Substantia nigra (tissue), 51 donors: ENCODE measurements at places on chromosomes 3 and 15.

GRCh38 chr3:150806185-150806835 is 43.3 kb upstream of the SIAH2 start:
- no peak for DNase-seq

- DNase-seq: no peak
These were observed 3.8 kb downstream of the SKOR1 start for GRCh38 chr15:67828969-67829646.

GRCh38 chr3:101170806-101171558 is 149.4 kb downstream of the IMPG2 start:
- no peak for DNase-seq

DNA sequence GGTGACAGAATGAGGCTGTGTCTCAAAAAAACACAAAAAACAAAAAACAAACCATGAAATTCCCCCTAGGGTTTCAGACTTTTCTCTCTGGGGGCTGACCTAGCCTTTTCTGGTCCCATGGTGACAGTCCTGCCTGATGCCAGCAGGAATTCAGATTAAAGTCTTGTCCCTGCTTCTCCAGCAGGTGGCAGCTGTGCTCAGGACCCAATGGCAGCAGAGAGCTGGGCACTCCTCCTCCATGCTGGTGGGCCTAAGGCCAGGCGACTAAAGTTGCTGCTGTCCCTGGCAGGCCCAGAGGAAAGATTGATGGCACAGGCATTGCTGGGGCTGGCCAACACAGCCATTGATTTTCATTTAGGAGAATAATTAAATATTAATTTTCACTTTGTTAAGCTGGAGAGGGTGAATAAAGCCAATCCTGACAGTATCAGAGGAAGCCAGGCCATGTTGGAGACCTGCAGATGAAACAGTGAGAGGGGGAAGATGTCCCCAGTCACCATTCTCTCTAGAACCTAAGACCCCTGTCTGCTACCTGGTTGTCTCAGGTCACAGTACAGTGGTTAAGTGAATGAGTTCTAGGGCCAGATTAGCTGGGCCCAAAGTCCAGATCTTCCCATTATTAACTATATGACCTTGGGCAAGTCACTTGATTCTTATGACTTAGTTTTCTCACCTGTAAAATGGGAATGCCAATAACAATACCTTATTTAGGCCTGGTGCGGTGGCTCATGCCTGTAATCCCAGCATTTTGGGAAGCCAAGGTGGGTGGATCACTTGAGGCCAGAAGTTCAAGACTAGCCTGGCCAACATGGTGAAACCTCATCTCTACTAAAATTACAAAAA is 7.1 kb downstream of the CELF6 start:
- peak; percentile 53 for DNase-seq

DNA sequence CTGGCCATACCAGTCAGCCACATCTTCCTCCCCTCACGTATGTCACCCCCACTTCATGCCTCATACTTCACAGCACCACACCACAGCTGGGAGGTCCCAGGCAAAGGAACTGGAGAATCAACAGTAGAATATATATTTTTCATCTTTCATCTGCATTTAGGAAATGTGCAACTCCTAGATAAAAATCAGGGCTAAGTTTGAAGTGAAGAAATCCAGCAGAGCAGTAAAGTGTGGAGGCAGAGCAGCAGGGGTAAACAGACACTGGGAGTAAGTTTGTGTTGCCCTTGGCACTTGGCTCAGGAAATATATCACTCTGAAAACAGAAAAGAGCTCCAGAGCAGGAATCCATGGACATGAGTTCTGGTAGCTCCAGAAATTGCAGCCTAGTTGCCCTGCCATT is 2.8 kb upstream of the HERC1 start:
- DNase-seq: no peak

DNA sequence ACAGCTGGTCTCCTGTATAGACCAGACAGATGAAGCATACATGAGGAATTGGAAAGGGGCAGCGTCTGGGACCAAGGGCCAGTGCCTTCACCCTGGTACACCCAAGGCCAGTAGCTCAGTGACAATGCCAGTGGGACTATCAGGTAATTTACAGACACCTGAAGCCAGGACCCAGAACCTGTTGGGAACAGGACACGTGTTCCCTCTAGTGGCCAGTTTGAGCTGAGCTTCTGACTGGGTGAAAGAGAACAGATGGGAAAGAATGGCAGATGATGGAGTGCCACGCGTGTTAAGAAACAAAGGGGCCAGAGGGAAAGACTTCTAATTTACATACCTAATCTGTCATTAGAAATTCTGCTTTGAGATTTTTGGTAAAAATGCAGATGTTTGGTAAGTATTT is 5.1 kb upstream of the SLC25A38 start:
- no peak for DNase-seq

DNA sequence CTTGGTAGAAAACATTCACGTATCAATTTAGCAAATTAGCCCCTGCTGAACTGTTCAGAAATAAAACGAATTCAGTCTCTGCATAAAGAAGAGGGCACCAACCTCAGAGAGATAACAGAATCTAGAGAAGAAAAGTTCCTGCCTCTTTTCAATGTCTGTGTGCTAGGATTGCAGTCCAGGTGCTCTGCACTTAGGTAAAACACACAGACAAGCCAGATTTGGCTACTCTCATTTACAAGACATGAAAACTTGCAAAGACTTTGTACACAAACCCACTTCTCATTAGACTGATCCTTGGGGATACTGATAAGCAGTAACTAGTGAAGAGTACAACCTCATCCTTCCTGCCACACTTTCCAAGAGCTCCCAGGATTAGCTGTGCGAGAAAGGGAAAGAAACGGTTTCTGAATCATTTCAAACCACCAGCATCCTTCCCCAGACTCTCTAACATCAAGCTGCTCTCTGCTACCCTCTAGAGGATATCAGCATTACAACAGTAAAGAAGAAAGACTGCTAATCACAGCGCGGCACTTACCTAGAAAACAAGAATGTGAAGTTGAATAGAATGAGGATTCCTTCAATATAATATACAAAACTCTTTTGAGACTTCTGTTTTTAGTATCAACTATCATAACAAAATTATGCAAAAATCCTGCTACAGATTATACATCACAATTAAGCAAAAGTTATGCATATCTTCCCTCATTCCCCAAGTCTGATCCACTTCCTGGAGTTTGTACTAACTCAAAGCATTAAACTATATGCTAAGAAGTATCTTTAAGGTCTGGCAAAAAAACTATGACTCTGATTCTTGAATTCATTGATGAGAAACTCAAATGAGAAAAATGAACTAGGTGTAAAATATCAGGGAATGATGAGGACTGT is 306.4 kb downstream of the MAGI1 start:
- DNase-seq: peak; percentile 11

- no peak for DNase-seq
These were observed 166.1 kb downstream of the SSR3 start for GRCh38 chr3:156388497-156389448.

GRCh38 chr3:81545572-81545971 is 215.9 kb downstream of the GBE1 start:
- no peak for DNase-seq

GRCh38 chr3:65448120-65448519 is 590.6 kb downstream of the MAGI1 start:
- no peak for DNase-seq

GRCh38 chr3:45730409-45731154 is 41.4 kb downstream of the SACM1L start:
- DNase-seq: no peak

DNA sequence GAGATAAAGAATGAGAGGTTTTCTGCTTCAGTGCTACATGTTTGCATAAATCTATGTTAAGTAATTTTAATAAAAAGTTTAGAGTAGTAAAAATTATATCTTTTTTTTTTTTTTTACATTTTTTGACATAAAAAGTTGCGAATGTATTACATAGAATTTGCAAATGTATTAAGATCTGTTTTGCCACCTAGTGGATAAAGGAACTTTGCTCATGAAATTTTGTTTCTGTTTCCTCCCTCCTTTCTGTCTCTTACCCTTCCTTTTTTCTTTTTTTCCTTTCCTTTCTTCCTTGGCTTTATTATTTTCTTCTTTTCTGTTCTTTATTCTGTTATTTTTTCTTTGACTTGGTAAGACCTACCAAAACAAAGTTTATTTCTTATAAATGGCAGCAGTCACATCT is 58.5 kb upstream of the UTS2B start:
- DNase-seq: no peak

DNA sequence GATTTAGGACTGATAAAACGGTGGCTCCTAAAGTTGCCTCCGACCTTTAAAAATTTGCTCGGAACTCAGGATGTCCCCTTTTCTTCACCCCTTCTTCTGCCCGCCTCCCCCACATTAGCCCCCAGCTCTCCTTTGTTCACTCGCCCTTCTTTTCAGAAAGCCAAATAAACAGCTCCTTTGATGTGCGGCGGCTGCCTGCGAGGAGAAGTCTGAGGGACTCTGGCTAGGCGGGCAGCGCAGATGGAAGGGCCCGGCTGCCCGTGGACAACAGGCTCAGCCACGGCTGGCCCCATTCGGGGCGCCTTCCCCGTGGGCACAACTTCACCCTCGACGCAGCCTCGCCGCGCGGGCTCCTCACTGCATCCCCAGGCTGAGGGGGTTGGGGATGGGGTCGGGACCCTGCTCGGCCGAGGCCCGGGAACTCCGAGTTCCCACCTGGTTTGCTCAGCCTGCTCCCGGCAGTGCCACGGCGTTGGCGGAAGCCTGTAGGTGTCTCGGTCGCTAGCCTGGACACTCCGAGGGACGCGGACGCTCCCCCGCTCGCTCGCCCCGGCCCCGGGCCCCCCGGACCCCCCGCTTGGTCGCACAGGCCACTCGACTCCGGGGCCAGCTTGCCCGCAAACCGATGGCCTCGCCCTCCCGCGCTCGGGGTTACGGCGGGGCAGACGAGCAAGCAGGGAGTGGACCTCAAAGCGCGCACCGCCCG is 897 bp upstream of the TLE3 start:
- DNase-seq: peak; percentile 52

DNA sequence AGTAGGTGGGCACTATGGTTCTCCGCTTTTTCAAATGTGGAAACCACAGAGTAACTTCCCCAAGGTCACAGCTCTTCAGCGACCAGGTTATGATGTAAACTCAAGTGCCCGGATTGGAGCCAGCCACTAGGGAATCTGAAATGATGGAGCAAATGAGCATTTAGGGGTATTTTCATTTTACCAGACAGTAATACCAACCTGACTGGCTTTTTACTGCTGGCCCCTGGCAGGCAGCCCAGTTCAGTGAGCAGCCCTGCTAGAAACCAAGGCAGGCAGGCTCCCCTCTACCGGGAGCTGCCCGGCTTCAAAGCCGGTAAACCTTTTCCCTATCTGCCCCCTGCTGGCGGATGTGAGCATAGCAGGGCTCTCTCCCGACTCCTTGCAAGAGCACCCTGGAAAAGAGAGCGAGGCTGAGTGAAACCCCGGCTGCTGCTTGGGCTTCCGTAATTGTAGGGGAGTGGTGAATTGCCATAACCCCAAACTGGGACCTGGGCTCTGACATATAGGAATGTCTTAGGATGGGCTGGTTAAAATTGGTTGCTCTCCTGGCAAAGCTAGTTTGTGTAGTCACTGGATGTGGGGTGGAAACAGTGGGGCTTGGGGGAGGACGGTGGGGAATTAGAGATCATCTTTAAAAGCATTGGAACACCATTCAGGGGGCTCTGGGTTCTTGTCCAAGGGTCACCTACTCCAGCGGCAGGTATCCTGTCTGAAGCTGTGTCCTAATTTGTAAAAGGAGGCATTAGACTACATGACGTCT is 98.0 kb upstream of the TNFAIP8L3 start:
- DNase-seq: peak; percentile 89

GRCh38 chr15:100987143-100987542 is 68.0 kb downstream of the LRRK1 start:
- no peak for DNase-seq

DNA sequence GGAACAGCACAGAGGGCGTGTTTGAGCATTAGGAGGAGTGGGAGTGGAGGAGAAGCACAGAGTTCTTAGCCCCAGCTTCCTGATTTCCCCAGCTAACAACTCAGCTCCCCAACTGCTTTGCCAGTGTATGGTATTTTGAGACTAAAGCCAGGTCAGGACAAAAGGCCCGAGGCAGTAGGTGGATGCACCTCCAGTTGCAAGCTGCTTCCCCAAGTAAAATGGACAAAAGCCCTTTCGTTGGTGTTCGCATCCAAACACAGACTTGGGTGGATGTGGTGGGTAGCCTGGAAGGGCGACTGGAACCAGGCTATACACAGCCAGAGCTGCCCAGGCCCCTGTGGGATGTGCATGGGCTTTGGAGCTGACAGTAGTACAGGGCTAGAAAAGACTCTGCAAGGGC is 12.3 kb upstream of the EHD4 start:
- DNase-seq: no peak

DNA sequence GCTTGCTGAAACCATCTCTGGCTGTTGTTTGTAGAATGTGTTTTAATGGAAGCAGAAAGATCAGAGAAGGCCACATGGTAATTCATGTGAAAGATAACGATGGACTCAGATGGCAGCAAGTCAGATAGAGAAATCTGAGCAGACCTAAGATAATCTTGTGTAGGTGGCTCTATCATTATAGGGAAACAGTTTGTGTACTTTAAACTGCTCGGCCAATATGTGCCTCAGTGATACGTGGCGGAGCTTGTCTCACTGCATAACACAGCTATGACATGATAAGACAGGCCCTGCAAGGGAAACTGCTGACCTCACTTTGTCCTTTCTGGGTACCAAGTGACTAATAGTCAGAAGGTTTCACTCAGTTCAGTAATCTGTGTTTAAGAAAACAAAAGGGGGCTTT is 51.0 kb downstream of the MME start:
- DNase-seq: no peak

- no peak for DNase-seq
These were observed at the start of gene CD86 for GRCh38 chr3:122055215-122055614. CD86 (plus strand) TSS chr3:122055362; CDS start chr3:122055490, 128 bp downstream.

DNA sequence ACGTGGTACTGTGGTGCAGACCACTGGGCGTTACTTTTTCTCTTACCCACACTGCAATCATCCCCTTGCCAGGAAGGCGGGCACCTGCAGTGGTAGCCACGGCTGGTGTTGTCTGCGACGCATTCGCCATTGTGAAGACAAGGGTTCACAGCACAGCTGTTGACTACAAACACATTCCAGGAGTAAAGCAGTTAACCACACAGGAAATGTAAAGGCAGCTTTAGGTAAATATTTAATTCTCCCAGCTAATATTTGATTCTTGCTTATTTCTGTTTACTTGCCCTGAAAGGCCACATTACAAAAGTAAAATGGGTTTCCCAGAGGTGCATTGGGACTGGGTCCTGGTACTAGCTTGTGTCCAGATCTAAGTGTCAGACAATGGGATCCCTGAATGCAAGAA is 45.4 kb downstream of the HEG1 start:
- DNase-seq: no peak

- no peak for DNase-seq
These were observed 793 bp downstream of the SLC30A4 start for GRCh38 chr15:45521596-45522327.

DNA sequence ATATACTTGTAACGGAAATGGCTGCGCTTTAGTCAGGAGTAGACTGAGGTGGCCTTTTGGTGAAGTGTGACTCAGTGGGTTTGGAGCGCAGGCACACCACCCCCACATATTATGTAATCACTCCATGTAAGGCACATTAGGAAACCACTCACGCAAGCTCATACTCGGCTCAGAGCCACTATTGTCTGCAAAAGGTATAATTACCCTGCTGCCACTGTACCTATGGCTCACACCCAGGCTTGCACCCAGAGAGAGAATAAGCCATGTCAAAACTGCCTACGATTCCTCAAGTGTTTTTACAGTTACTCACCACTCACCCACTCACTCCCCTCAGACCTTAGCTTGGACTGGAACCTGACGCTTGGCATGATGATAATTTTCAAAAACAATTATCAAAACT is 611.9 kb upstream of the CCDC54 start:
- no peak for DNase-seq
